ENCODE measurements at places on chromosomes 5 and 9. TPM values are rescaled to one million over a fixed set of nuclear protein-coding genes. Genes with fewer than 3 reads are reported as not detected.

DNA sequence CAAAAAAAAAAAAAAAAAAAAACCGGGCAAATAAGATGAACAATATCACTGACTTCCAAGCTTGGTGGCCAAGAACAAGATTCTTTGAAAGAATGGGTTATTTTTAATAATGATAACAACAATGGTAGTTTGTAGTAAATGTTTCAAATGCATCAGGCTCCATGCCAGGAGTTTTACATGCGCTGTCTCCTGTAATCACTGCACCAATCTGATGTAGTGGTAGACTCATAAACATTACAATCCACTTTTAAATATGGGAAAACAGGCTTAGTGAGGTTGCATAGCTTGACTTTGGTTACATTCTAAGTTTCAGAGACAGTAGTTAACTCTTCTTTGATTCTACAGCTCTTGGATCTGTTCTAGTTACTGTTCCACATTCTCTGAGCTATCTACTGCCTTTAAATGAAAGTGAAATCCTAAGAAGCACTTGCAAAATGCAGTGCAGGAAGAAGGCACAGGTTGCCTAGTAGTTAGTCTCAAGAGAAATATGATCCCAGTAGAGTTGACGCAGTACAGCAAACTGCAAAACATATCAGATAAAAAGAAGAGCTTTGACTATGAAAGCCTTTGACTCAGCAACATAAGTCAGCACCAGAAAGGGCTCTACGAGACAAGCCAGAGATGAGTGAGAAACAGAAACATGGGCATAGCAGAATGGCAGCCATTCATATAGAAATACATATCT lies 62.1 kb downstream of the PDE4D start:
- no peaks in the 10 kb centered on the region for H3K27me3 ChIP-seq
- H3K4me3 ChIP-seq: no peak overlapping the region
- H3K36me3 ChIP-seq: no peaks in the 10 kb centered on the region

- H3K27me3 ChIP-seq: no peaks in the 10 kb centered on the region
- peak; percentile 19 for DNase-seq
- H3K4me3 ChIP-seq: no peak overlapping the region
- no peaks in the 10 kb centered on the region for H3K36me3 ChIP-seq
- H3K4me1 ChIP-seq: no peaks in the 10 kb centered on the region
- H3K27ac ChIP-seq: peak overlapping the region; percentile 15
These were observed 12.9 kb downstream of the TJP2 start for GRCh38 chr9:69186841-69187611.

DNA sequence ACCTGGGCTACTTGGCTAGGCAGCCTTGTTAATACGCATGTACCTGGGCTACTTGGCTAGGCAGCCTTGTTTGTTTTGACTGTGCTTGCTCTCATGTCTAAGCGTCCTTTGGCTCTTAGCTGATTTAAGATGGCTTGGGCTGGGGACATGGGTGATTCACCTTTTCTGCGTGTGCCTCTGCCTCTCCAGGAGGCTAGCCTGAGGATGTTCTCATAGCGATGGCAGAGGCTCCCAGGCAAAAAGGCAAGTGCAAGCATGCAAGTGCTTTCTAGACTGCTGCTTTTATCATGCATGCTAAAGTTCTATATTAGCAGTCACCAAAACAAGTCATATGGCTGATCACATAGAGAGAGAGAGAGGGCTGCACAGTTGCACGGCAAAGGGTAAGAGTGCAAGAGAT lies 300.5 kb downstream of the IRX1 start:
- no peak overlapping the region for H3K4me3 ChIP-seq
- H3K27ac ChIP-seq: no peak overlapping the region
- no peak for DNase-seq
- no peaks in the 10 kb centered on the region for H3K4me1 ChIP-seq
- H3K27me3 ChIP-seq: no peaks in the 10 kb centered on the region
- H3K36me3 ChIP-seq: no peaks in the 10 kb centered on the region

- H3K27me3 ChIP-seq: no peaks in the 10 kb centered on the region
- DNase-seq: no peak
- H3K27ac ChIP-seq: no peak overlapping the region
- no peaks in the 10 kb centered on the region for H3K36me3 ChIP-seq
- no peak overlapping the region for H3K4me3 ChIP-seq
These were observed 10.5 kb upstream of the IPPK start for GRCh38 chr9:92680166-92681119.

DNA sequence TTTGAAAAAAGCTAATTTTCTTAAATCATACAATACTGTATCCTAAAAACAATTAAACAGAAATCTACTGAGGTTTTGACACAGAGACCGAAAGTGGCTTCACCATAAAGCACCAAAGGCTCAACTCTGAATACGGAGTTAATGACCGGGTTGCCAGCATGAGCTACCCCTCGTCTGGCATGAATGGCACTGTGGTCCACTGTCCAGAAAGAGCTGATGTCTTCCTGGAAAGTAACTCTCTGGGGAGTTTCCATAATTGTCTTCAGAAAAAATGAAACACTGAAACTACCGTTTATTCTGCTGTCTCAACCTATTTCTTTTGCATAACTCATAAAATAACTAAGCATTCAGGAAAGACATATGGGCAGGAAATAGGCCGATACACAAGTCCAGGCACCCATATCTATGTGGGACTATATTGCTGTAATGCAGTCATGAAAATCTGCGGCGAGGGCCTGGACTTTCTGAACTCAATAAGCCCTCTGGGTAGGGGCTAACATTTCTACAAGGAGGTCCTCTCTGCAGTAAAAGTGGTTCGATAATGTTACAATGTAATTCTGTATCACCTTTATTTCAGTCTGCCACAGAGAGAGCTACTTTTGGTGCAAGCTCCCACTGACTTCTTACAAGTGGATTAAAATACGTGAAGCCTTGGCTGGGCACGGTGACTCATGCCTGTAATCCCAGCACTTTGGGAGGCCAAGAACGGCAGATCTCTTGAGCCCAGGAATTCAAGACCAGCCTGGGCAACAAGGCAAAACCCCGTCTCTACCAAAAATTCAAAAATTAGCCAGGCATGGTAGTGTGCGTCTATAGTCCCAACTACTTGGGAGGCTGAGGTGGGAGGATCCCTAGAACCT lies 52.4 kb downstream of the ANKH start:
- no peak for DNase-seq
- no peaks in the 10 kb centered on the region for H3K36me3 ChIP-seq
- peaks cover 4% of the 10 kb centered on the region for H3K4me1 ChIP-seq

GRCh38 chr5:137215780-137216179 lies 283.3 kb downstream of the SPOCK1 start:
- no peak for DNase-seq
- H3K36me3 ChIP-seq: no peaks in the 10 kb centered on the region
- no peaks in the 10 kb centered on the region for H3K27me3 ChIP-seq
- H3K4me1 ChIP-seq: peaks cover 7% of the 10 kb centered on the region
- no peak overlapping the region for H3K27ac ChIP-seq

DNA sequence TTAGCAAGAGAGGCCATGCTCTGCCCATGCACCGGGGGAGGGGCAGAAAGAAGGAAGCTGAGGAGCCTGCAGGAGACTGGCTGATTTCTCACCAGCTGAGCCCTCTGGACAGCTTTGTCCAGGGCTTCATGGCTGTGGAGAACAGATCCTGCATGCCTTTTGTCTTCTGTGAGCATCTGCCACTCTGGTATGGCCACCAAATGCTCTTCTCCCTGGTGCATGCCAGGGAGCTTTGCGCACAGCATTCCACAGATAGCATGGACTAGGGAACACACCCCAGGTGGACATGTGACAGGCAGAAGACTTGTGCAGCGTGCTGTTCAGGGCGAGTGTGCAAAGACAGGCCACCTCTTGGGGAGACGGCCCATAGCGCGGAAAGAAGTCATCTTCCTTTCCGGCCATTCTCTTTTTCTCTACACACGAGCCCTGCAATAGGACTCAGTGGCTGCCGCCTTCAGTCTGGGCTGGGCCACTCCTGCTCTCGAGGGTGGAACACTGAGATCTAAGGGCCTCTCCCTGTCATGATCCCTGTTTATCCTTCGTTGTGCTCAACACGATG lies 56.7 kb downstream of the GADD45G start:
- no peak overlapping the region for H3K4me3 ChIP-seq
- H3K36me3 ChIP-seq: no peaks in the 10 kb centered on the region
- peaks cover 26% of the 10 kb centered on the region for H3K4me1 ChIP-seq

DNA sequence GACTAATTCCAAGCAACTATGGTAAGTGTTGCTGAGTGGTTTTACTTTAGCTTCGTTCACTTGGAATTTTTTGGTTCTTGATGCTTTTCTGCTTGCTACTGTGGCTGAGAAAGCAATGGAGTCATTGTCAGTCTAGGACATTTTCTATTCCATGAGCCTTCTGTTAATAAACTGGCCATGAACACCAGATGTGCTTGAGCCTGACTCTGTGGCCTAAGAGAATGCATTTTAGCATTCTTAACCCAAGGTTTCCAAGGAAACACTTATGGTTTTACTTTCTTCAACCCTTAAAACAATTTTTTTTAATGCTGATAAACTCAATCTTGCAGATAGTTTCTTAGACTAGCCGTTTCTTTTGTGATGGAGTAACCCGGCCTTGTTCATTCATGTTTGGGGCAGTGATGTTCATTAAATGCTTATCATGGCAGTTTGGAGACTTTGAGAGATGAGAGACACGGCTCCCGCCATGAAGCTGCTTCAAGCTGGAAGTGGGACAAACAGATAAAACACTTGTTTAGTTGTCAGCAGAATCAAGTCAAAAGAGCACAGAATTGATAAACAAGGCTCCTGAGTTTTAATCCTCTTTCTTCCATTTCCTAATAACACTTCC lies 42.4 kb downstream of the OSTF1 start:
- H3K4me1 ChIP-seq: no peaks in the 10 kb centered on the region
- H3K27ac ChIP-seq: no peak overlapping the region
- no peak overlapping the region for H3K4me3 ChIP-seq
- no peak for DNase-seq
- peaks cover 38% of the 10 kb centered on the region for H3K36me3 ChIP-seq

DNA sequence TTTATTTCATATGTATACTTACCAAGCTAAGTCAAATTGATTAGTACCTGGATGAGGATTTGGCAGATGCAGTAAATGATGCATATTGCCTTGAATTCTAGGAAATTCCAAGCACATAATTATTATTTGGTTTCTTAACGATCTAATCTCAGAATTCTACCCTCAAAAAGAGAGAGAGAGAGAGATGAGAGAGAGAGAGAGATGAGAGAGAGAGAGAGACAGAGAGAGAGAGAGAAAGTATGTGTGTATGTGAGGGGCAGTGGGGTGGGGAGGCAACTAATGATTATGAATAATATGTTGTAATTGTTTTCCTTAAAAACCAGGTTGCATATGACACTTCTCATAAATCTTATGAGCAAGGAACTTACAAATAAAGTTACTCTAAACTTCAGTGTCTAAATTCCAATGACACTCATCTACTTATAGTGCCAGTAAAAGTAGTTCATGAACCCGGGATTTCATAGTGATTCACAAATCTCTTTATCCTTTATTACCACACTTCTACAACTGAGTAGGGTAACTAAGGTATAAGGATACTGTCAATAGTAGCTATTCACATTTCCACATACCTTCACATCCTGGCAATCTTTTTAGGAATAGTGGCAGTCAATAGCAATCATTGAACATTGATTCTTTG lies 60.5 kb upstream of the EDIL3 start:
- no peaks in the 10 kb centered on the region for H3K27me3 ChIP-seq
- no peaks in the 10 kb centered on the region for H3K36me3 ChIP-seq
- H3K27ac ChIP-seq: no peak overlapping the region
- no peak for DNase-seq

- no peak overlapping the region for H3K27ac ChIP-seq
- H3K27me3 ChIP-seq: no peaks in the 10 kb centered on the region
- H3K4me3 ChIP-seq: no peak overlapping the region
- DNase-seq: no peak
- H3K36me3 ChIP-seq: no peaks in the 10 kb centered on the region
These were observed 467.8 kb downstream of the TMEM232 start for GRCh38 chr5:110258460-110259216.

DNA sequence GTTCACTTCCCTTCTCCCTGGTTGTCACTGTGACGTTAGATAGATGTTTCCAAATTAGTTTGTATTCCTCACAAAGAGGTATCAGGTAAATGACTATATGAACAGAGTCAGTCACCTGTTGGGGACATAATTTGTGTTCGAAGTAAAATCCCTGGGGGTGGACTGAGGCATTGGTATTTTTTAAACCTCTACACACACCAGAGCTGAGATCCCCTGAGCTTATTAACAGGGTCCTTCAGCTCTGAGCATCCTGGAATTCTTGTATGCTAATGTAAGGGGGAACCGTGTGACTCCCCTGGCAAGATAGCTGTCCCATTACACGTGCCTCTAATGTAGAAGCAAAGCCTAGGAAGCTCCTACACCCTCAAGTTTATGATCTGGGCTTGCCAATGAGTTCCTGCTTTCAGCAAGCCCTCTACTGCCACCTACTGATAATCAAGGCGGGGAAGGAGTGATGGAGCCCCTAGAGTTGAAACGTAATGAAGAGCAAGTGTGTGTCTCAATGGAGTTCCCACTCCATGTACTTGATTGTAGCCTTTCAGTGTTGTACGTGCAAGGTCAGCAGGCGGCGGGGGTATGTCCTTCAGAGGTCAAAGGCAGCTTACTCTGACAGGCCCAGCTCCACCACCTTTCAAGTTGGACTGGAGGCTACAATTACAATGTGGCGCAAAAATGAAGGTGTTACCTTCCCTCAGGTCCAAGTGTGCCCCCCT lies 14.4 kb downstream of the PRKACG start:
- DNase-seq: peak; percentile 82
- no peaks in the 10 kb centered on the region for H3K36me3 ChIP-seq
- H3K27ac ChIP-seq: no peak overlapping the region
- no peaks in the 10 kb centered on the region for H3K27me3 ChIP-seq
- no peaks in the 10 kb centered on the region for H3K4me1 ChIP-seq

- no peak overlapping the region for H3K4me3 ChIP-seq
- no peaks in the 10 kb centered on the region for H3K36me3 ChIP-seq
- no peak for DNase-seq
- H3K27ac ChIP-seq: no peak overlapping the region
These were observed 147.4 kb upstream of the GLRA1 start for GRCh38 chr5:152072091-152072490.

DNA sequence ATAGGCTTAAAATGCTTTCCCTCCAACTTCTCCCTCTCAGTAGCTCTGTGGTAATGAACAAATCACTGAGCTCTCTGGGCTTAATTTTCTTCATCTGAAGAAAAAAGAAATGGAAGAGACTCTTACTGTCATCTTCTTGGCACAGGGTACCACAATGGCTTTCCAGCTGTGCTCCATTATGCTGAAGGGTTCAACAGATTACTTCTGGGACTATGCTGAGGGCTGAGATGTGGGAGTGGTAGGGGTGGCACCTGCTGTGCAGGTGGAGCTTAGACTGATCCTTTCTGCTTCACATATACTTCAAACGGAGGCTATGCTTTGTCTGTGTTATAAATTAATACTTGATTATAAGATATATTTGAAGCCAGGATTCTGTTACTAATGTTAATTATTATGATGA lies 840.2 kb upstream of the C9orf72 start:
- H3K4me3 ChIP-seq: no peak overlapping the region
- DNase-seq: no peak
- no peaks in the 10 kb centered on the region for H3K36me3 ChIP-seq
- no peaks in the 10 kb centered on the region for H3K4me1 ChIP-seq

- no peaks in the 10 kb centered on the region for H3K27me3 ChIP-seq
- no peak for DNase-seq
- no peaks in the 10 kb centered on the region for H3K36me3 ChIP-seq
- H3K4me1 ChIP-seq: no peaks in the 10 kb centered on the region
These were observed 448.0 kb downstream of the KDM4C start for GRCh38 chr9:7205806-7206205.

The NUTM2F gene
- total RNA-seq: not detected

The SPINK13 gene
- total RNA-seq: not detected

The FOXD4L3 gene
- total RNA-seq: not detected

The GZMA gene
- total RNA-seq: not detected

The SLF1 gene
- total RNA-seq: 2.1 TPM

The CDKN2B gene
- total RNA-seq: 11.9 TPM

The CNTNAP3 gene
- total RNA-seq: 1.2 TPM

The NXNL2 gene
- not detected for total RNA-seq

The LTC4S gene
- total RNA-seq: 10.2 TPM

The FBP1 gene
- 31.5 TPM for total RNA-seq

The SURF6 gene
- 23.1 TPM for total RNA-seq

The NAIF1 gene
- 13.6 TPM for total RNA-seq

The IGFBPL1 gene
- total RNA-seq: 1.9 TPM

The DAPK1 gene
- 32.4 TPM for total RNA-seq

Measured in adrenal gland (tissue), 19 donors.